ENCODE measurements at places on chromosomes 5 and 9.

GRCh38 chr9:107713470-107713869, 223.9 kb upstream of the KLF4 start:
- DNase-seq: no peak

DNA sequence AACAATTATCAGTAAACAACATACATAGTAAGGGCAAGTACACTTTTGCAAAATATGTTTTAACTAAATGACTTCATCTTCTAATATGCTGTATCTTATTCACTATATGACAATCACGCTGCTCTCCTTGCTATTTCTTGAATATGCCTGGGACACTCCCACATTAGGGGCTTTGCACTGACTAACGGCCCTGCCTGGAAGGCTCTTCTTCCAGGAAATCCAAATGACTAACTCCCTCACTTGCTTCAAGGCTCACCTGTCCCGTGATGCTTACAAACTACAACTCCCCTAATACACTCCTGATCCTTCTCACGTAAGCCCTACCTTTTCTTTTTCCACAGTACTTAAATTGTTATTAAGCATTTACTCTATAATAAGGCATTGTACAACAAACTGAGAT, 10.6 kb downstream of the ERP44 start:
- DNase-seq: no peak

DNA sequence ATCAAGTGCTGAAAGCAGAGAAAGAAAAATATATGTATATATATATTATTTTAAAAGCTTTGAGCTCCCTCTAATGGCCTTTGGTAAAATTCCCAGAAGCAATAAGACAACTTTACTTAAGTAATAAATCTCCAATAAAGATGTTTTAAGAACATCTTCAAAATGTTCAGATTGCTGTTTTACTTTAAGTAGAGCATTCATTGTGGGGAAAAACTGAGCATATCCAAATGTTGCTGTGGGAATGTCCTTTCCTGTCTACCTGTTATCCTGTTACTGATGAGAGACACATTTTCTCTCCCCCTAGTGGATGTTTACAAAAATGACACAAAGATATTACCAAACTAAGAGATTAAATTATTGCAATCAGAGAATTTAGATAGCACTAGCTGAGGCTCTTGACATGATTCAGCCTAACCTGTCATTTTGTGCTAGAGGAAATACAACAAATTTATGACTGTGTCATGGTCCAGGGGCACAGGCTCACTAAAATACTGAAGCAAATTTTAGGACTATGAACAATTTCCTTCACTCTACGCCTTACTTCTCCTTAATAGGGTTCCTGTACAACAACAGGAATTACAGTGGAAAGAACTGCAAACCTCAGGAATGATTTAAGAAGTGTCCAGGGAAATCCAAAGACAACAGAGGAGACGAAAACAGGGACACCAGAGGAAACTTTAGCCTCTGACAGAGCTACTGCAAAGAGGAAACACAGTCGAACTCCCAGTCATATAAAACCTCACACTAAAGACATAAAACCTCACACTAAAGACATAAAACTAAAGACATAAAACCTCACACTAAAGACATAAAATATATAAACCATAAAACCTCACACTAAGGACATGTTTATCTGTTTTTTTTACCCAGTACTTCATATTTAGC, 24.3 kb upstream of the PRRC1 start:
- no peak for DNase-seq

GRCh38 chr9:131872006-131872405, 132.1 kb upstream of the RAPGEF1 start:
- DNase-seq: no peak

DNA sequence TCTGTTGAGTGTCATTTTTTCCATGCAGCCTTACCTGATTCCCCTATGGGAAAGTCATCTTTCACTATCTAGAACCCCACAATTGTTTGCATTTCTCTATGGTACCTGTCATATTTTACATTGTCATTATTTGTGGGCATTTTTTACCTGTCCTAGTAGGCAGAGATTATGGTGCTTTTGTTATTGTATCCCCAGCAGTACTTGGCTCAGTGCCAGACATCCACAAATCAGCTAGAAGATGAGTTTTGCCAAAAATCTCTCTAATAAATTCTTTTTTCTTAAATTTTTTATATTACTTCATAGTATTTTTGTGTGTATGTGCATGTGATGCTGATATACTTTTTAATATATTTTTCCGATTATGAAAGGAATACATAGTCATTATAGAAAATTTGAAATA, 13.2 kb downstream of the GARNL3 start:
- no peak for DNase-seq

DNA sequence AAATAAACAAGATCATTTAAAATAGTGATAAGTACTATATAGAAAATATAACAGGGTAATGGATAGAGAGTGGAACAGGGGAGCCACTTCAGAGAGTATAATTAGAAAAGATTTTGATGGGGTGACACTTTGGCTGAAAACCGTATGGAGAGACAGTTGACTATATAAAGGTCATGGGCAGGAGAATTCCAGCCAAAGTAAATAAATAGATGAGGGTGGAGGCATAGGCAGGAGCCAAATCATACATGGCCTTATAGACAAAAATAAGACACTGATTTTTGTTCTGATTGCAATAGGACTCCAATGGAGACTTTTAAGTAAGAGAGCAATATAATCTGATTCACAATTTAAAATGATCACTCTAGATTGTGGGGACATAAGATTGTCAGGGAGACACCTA, 37.5 kb upstream of the NUDT12 start:
- DNase-seq: no peak

GRCh38 chr9:136392538-136393449, 7.2 kb downstream of the SNAPC4 start:
- DNase-seq: no peak

DNA sequence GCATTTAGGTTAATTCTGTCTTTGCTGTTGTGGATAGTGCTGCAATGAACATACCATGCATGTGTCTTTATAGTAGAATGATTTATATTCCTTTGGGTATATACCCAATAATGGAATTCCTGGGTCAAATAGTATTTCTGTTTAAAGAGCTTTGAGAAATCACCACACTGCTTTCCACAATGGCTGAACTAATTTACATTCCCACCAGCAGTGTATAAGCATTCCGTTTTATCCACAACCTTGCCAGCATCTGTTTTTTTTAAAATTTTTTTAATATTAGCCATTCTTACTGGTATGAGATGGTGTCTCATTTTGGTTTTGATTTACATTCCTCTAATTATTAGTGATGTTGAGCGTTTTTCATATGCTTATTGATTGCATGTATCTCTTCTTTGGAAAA, 15.5 kb upstream of the TARS1 start:
- DNase-seq: no peak

Data from stimulated activated CD8-positive, alpha-beta memory T cell treated with anti-CD3 and anti-CD28 coated beads, Interleukin-4, amount 100 ng/mL, for 4 hours (primary cell).